ENCODE measurements at places on chromosomes 2 and 18.

- no peak for DNase-seq
These were observed 153.6 kb downstream of the DSEL start for GRCh38 chr18:67362906-67363305.

- DNase-seq, result no peak
These were observed 1.7 kb upstream of the QPCT start for GRCh38 chr2:37342591-37343220.

GRCh38 chr2:231104115-231104713 lies 20.6 kb downstream of the HTR2B start:
- DNase-seq, result peak; percentile 33

DNA sequence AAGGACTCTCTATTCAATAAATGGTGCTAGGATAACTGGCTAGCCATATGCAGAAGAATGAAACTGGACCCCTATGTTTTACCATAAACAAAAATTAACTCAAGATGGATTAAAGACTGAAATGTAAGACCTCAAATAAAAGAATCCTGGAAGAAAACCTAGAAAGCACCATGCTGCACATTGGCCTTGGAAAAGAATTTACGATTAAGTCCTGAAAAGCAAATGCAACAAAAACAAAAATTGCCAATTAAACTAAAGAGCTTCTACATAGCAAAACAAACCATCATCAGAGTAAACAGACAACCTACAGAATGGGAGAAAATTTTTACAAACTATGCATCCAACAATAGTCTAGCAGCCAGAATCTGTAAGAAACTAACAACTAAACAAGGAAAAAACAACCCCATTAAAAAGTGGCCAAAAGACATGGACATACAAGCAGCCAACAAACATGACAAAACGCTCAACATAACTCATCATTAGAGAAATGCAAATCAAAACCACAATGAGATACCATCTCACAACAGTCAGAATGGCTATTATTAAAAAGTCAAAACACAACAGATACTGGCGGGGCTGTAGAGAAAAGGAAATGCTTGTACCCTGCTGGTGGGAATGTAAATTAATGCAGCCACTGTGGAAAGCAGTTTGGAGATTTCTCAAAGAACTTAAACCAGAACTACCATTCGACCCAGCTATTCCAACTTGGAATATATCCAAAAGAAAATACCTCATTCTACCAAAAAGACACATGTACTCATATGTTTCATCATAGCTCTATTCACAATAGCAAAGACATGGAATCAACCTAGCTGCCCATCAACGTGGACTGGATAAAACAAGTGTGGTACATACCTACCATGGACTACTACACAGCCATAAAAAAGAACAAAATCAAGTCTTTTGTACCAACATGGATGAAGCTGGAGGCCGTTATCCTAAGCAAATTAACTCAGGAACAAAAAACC lies 30.6 kb downstream of the SEPTIN10 start:
- no peak for DNase-seq

DNA sequence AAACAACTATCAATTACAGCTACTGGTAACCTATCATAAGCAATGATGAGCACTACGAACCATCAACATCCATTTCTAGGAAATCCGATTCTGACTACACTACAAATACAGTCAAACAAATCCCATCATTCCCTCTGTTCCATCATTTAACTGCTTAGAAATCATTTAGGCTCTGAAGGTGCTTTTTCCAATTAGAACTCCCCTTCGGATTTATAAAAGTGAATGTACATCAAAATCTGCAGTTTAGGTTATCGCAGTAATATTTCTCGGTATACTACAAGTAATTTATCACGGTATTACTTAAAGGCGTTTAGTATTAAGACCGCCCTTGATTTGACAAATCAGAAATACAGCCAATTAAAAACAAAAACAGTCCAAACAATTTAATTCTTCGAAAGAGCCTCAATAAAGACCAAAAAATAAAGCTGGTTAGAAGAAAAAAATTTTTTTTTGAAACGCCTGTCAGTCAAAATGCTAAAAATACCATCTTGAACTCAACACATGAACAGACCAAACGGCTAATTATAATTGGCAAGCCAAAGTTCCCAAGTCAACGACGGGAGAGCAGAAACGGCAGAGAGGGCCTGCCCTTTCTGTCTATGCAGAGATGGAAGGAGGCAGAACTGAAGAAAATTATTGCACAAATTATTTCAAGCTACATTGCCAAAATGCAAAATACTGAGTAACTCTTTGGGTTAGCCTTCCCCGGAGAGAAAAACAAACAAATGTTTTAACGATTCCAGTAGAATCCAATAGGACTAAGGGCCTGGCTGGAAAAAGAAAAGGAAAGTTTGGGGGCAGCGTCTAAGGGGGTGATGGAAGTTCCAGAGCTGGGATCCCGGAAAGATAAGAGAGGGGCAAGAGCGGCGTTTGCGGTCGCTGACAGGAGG lies 1.2 kb downstream of the VPS54 start:
- DNase-seq, result no peak

DNA sequence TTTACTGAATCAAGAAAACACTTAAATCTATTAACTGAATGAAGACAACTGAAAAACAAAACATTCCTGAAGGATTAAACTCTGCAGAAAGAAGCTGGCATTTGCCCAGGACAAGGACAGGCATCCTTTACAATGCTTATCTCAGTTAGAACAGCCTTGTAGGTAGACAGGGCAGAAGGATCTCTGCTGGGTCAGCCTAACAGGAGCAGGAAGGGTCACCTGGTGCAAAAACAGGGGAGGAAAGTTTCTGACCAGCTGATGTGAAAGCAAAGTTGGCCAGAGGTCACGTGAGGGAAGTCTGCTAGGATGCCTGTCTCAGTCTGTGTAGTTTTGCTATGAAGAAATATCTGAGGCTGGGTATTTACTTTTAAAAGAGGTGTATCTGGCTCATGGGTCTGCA lies 348.6 kb downstream of the ANAPC1 start:
- DNase-seq, result no peak

- DNase-seq, result no peak
These were observed 86.5 kb downstream of the LRP2 start for GRCh38 chr2:169275696-169276444.

DNA sequence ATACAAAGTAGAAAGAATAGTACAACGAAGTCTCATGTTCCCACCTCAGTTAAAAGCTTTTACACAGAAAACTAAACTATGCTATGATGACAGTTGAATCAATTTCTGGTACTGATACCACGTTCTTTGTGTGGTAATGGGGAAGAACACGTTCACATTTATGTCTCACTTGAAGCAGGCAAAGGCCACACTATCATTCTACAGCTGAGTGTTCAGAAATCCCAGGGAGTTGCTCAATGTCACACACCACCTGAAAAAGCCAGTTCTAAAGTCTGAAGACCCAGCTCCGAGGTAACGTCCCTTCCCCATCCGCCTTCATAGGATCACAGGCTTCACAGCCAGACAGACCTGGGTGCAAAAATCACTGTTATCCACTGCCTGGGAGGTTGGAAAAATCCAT lies 8.9 kb downstream of the RNF149 start:
- no peak for DNase-seq

DNA sequence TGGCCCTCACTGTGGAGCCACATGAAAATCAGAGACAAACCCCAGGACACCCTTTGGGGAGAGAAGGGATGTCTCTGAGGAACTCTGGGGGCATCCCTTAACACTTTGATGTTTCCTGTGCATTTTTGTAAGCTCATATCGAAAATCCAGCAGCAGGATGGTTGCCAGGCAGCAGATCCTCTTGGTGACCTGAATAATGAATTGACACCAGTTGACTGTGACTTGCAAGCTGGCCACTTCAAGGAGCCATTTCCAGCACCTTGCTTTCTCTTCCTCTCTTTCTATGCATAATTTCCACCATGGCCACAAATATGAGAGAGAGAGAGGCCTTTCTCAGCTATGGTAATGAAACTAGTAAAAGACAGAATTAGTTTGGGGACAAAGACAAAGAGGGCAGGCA lies 91.7 kb downstream of the NRP2 start:
- DNase-seq, result no peak

DNA sequence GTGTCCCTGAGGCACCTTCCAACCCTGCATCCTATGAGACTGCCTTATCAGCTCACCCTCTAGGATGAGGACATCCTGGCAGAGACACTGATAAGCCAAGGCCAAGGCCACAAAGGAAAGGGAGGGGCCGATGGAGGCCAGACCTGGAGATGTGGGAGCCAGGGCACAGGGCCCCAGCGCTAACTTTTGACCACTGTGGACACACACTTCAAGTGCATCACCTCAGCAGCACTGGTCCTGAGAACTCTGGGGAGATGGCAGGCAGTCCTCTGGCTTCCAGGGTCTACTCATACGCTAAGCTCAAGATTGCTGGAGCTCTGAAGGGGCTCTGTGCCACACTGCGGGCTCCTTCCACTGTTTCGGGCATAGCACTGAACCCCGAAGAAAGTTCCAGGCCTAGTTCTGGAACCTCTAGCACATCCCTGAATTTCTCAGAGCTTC lies 100.2 kb upstream of the ID2 start:
- no peak for DNase-seq

DNA sequence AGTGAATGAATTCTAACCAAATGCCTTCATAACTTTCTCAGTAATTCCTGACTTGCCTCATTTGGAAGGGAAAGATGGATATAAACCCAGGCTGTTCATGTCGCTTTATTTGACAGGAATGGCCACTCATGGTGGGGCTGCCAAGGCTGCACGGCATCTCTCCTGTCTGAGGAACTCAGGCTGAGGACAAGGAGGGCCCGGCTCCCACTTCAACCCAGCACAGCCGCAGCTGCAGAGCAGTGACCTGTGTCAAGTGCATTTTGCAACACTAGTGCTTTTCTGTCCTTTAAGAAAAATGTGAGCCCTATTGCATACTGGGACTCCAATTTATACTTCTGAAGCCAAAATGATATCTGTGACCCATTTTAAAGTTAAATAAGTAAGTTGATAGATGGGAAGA lies 45.8 kb upstream of the GALR1 start:
- DNase-seq, result no peak

DNA sequence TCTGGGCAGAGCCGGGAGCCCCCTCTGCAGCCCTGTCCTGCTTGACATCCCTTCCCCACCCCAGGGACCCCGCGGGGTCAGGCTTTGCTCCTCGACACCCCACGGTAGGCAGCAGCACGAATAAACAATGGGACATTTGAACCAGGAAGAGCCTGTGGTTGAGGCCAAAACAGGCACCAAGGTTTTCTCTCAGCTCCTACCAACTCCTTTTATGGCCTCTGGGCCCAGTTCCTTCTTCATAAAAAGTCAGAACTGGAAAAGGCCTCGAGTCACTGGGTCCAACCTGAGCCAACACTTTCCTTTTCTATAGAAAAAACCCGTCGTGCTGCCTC lies 20.6 kb downstream of the TEX44 start:
- DNase-seq, result no peak

GRCh38 chr2:205688417-205689200 lies 6.3 kb downstream of the NRP2 start:
- DNase-seq, result no peak

DNA sequence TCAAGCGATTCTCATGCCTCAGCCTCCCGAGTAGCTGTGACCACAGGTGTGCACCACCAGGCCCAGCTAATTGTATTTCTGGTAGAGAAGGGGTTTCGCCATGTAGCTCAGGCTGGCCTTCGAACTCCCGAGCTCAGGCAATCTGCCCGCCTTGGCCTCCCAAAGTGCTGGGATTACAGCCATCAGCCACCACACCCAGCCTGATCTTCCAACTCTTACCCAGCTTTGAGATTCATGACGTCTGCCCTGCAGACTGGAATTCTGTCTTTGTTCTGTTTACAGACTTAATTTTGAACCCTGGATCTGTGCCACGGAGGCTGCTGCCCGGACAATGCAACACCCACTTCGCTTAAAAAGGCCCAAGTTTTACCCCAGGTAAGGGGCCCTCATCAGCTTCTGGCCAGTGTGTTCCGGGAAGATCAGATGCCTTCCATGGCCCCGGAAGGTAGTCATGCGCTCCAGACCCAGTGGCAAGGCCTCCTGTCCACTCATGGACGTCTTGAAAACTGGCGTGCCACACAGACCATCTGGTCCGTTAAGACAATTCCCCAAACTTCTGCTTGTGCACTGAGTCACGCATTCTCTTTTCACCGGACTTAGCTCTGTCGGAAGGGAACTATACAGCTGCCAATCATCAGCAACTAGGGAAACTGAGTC lies 5.5 kb downstream of the PXDN start:
- DNase-seq, result no peak

DNA sequence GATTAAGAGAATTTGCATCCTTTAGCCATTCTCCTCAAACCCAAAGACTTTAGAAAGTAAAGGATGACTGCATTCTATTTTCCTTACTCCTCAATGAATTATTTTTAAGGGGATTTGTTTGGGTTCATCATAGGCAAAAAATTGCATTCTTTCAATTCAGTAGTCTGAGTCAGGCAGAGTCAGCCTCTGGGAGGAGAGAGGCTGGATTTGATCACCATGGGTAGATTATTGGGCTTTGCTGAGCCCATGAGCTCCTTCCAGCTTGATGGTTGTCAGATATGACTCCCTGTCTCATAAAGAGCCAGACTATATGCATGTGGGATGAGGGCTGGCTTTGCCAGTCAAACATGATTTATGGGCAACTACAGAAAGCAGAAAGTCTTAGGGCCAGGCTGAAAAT lies 101.2 kb downstream of the KCNS3 start:
- no peak for DNase-seq

- no peak for DNase-seq
These were observed 35.7 kb upstream of the KYNU start for GRCh38 chr2:142841788-142842187.

GRCh38 chr18:4511166-4511565 lies 56.1 kb upstream of the DLGAP1 start:
- DNase-seq, result no peak

DNA sequence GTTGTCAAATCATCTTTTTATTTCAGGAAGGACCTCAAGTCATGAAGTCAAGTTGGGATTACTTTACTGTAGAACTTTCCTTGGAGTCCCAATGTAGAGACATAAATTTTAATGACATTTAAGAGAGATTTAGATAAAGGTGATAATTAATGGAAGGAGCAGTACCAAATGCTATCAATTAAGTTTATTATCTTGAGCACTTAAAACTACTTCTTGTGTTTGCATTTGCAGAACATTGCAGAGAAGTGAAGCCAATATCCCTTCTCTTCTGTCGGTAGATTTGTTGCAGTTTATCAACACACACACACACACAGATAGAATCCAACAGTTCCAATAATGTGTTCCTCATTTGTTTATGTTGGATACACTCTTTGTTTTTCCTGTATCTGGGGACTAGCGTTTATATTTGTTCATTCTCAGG lies 570.7 kb downstream of the EPHA4 start:
- DNase-seq, result no peak
